HCT116 (cell line): ENCODE measurements at places on chromosomes 11 and 22. TPM values are rescaled to one million over a fixed set of nuclear protein-coding genes. Genes with fewer than 3 reads are reported as not detected.
A peak's percentile ranks its signal among the peaks of the same experiment; 100 is the strongest.

DNA sequence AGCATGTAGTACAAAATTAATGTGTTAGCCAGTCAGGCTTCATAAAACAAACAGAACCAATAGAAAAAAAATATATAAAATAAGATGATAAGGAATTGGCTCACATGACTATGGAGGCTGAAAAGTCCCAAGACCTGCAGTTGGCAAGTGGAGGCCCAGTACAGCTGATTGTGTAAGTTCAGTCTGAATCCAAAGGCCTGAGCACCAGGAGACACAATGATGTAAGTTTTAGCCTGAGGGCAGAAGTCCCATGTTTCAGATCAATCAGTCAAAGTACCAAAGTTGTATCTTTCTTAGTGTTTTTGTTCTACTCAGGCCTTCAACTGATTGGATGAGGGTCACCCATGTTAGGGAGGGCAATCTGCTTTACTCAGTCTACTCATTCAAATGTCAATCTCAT lies 14.3 kb upstream of the OR10D3 start:
- no peak for DNase-seq

DNA sequence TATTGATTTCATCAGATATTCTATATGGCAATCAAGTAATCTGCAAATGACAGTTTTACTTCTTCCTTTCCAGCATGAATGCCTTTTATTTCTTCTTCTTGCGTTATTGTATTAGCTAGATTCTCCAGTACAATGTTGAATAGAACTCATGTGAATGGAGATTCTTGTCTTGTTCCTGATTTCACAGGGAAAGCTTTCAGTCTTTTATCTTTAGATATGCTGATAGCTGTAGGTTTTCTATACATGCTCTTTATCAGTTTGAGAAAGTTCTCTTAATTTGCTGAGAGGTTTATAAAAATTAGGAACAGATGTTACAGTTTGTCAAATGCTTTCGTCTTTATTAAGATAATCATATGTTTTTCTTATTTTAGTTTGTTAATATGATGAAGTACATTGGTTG lies 347.2 kb downstream of the NTM start:
- no peak for DNase-seq

Gene SYTL2
- 12.6 TPM for total RNA-seq

GRCh38 chr11:100687054-100687629 lies at the start of gene ARHGAP42:
ARHGAP42 (plus strand) TSS chr11:100687288; CDS start chr11:100687679, 391 bp downstream.
- no peak for DNase-seq

- DNase-seq: no peak
These were observed 556.6 kb downstream of the MIAT start for GRCh38 chr22:27213766-27214581.

DNA sequence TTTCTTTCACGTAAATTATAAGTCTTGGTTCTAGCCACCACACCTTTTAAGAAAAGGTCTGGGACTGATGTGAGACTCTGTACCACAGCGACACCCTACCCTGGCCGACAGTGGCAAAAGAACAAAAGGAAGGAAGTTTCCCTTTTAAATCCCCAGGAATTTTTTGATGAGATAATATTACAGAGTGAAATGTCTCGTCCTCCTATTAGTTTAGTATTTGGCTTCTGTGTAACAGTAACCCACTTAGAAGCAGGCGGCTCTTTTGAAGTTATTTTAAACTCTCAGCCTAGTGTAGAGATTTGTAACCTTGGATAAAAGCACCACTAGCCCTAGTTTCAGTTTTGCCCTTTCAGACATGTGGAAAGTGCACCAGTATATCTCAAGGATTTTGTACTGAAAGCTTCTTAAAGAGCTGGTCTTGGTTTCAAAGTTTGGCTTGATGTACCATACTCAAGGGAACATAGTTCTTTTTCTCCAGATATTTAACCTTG lies 84.1 kb downstream of the C22orf31 start:
- peak; percentile 18 for DNase-seq

GRCh38 chr11:80284946-80285785 lies 844.3 kb upstream of the TENM4 start:
- no peak for DNase-seq
